ENCODE measurements at places on chromosomes 11 and 22. TPM values are rescaled to one million over a fixed set of nuclear protein-coding genes. Genes with fewer than 3 reads are reported as not detected.
A peak's percentile ranks its signal among the peaks of the same experiment; 100 is the strongest.

GRCh38 chr11:69385832-69386427 is 92.0 kb downstream of the MYEOV start:
- DNase-seq: no peak

- DNase-seq: no peak
Measured at GRCh38 chr11:36278531-36279282, 10.5 kb downstream of the COMMD9 start.

DNA sequence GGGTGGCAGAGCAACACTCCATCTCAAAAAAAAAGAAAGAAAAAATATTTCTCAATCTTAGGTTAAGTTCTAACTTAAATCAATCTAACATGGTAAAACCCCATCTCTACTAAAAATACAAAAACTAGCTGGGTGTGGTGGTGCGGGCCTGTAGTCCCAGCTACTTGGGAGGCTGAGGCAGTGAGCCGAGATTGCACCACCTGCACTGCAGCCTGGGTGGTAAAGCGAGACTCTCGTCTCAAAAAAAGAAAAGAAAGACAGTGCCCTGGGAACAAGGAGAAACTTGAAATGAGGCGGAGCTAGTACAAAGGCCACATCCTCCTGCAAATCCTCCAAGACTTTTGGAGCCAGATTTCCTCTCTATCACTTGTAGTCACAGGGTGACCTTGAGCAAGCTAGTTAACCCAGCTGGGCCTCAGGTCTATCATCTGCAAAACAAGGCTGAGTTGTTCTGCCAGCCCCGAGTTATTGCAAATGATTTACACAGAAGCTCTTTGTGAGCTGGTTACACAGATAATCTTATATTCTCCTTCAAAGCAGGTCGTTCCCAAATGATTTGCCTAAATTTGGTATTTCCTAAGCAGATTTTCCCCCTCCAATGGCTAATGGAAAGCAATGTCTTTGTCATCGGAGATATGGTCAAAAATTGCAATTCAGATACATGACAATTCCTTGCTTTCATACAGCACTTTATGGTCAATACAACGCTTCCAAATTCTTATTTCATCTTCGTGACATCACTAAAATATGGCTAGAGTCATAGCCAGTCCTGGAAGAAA is 1.9 kb downstream of the ANKRD54 start:
- DNase-seq: no peak

GRCh38 chr11:8273287-8273686 is 9.6 kb upstream of the LMO1 start:
- peak; percentile 46 for DNase-seq

DNA sequence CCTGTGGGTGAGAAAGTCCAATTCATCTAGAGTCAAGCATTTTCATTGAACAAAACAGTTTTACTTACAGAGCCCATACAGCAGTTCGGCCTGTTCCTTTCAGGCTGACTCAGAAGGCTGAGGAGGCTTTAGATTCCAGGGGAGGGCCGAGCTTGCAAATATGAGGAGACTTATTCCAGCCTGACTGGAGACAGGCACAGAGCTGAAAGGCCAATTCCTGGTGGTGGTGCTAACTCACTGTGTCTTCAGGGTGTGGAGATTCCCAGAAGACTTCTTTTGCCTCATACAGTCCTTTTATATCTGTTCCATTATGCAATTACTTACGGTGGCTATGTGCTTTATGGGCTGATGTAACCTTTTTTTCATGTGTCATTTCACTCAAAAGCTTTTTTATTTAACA is at the start of gene OR51E2:
OR51E2 (minus strand) TSS at position 269 of the 400 bp plus-strand sequence. CDS start 15,142 bp downstream, outside the sequence.
- peak; percentile 8 for DNase-seq

GRCh38 chr11:114122686-114123085 is 63.2 kb downstream of the ZBTB16 start:
- DNase-seq: no peak

GRCh38 chr11:19458231-19458630 is 217.5 kb upstream of the E2F8 start:
- DNase-seq: no peak

DNA sequence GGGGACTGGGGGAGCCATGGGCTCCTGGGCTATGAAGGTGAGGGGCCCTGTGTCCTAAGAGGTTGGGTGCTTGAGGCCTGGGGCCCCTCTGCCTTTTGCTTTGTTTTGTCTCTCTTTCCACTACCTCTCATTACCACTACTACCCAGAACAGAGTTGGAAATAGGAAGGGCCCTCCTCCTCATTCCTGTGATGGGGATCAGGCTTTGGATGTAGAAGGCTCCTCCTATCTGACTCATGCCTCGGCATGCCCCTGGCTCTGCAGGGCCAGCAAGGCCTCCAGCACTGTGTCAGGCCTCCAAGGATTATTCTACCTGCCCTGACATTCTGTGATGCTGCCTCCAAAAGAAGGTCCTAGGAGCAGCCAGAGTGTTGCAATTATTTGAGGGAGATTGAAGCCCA is 766 bp downstream of the IZUMO1R start:
- peak; percentile 46 for DNase-seq

Gene MS4A1
- polyA plus RNA-seq: not detected

Gene PATE4
- polyA plus RNA-seq: not detected
